IPS DF 19.7 (cell line): ENCODE measurements at places on chromosomes 12 and 14.

- no peak for DNase-seq
Observed at GRCh38 chr12:76368230-76368629, 20.0 kb upstream of the BBS10 start.

DNA sequence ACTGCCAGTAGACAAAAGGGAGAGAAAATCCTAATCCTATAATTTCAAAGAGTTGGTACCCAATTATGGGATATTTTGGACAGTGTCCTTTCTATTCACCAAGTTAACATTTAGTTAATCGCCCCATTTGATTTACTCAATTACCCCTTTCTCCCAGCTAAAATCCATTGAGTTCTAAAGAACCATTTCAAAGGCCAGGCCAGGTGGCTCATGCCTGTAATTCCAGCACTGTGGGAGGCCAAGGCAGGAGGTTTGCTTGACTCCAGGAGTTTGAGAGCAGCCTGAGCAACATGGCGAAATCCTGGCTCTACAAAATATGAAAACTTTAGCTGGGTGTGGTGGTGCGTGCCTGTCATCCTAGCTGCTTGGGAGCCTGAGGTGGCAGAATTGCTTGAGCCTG lies 5.5 kb upstream of the GPR19 start:
- no peak for DNase-seq

- DNase-seq, result no peak
Observed at GRCh38 chr12:107511292-107511691, 174.3 kb upstream of the PWP1 start.

DNA sequence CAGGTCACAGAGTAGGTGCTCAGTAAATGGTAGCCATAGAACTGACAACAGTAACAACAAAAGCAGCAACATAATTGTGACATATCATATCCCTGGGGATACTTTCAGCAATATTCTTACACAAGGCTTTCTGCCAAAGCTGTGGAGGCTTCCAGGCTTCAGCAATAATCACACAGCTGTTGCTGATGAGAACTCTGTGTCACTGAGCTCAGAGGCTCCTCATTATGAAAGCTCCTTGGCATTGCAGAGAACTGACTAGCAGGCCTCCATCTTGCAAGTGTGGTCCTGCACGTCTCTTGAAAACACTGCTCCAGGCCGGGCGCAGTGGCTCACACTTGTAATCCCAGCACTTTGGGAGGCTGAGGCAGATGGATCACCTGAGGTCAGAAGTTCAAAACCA lies 97.3 kb upstream of the BTG1 start:
- no peak for DNase-seq

DNA sequence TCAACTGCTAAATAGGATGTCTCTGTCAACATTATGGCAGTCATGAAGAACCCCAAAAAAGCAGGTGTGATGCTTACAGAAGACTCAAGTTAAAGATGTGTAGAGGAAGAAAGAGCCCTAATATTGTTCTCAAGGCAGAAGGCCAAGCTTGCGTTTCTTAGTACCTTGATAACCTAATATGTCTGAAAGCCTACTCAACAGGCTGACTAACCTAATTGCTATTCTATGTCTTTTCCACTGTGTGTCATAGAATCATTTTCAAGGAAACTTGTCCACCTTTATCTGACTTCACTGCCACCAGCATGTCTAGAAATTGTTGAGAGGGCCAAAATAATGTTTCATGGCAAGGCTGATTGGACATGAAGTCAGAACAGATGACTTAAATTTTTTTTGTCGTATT lies 373.2 kb downstream of the BTG1 start:
- no peak for DNase-seq
